Brain (organoid and tissue), 16 donors: ENCODE measurements at places on chromosomes 3 and 15. TPM values are rescaled to one million over a fixed set of nuclear protein-coding genes. Genes with fewer than 3 reads are reported as not detected.

DNA sequence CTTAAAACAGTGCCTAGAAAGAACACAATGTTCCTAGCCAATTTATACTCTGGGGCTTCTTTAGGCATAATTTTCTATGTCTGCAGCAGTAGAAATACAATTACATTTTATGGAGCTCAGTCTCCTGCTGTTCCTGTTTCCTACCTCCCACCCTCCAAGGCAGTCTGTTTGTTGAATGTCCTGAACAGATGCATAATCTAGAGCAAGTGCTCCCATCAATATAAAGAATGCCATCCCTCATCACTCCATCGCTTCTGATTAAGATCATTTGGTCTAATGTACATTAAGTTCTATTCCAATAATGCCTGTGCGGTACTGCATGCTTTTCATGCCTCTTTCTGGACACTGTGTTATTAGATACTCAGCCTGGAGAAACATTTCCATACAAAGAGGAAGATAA is 869.8 kb upstream of the CFAP20DC start:
- DNase-seq: no peak

MRAS gene
- 57.0 TPM for polyA plus RNA-seq

- no peak for DNase-seq
These were observed 3.2 kb upstream of the BCL2L10 start for GRCh38 chr15:52115598-52116427.

DNA sequence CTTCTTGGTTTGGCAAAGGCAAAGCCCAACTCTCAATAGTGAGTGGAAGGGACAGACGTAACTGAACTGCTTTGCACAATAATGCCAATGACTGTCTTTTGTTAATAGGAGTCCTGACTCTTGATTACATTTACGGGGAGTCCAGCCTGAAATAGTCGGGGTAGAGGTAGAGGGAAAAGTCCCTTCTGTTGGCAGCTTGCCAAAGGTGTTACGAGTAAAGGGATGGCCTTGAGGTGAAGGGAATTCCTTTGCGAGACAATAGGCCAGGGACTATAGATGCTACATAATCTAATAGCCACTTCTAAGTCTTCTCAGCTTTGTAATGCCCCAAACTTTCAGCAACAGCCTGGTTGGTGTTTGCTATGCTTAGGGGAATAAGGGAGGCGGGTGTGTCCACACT is 2.2 kb upstream of the SENP2 start:
- no peak for DNase-seq

DNA sequence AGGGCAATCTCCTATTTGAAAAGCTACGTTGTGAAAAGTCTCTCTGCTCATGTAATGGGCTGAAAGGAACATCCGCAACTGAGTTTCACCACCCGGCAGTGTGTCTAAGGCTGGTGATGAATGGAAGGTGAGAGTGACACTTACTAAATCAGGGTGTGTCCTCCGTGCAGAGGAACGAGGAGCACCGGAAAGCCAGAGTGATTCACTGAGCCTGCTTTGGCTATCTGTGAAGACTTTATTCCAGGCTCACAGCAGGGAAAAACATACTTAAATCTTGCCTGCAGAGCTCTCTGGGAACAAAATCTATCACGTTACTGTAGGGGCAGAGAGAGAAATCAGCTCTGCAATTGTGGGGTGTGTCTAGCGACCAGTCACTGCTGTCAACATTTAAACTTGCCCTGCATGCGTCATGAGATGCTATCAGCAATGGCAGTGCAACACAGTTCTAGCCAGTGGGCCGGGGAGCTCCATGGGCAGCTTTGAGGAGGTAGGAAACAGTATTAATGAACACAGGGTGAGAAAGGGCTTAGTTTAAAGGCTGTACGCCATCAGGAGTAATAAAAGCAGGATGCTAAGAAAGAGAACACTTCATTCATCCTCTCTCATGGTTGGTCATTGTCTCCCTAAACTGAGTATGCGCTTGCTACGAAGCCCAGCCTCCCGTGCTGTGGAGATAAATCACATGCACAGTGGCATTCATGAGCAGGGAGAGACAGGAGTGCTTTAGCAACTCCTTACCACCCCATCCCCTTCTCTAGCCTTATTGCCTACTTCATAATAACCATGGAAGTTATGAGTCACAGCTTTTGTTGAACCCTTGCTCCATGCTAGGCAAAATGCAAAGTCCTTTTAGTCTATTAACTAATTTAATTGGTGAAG is 542.7 kb upstream of the ADAMTS9 start:
- DNase-seq: peak; percentile 12

HYAL3 gene
- 4.2 TPM for polyA plus RNA-seq

DNA sequence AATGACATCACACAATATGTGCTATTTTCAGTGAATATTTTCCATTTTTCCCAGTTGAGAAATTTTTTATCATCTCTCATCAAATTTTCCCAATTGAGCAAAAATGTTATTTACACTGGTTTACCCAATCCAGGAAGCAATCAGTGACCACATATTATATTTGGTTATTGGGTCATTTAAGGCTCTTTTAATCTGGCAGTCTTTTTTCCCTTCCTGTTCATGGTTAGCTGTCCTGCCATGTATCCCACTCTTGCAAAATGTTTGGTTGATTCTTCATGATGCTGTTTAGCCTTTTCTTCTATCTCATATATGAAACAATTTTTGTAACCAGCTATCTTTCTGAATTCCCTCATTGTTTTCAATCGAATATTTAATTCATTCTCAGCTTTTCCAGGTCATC is 626.0 kb downstream of the RBMS3 start:
- no peak for DNase-seq

PLA2G4E gene
- polyA plus RNA-seq: not detected

- DNase-seq: no peak
These were observed 160.5 kb downstream of the FNDC3B start for GRCh38 chr3:172199850-172200369.

GXYLT2 gene
- polyA plus RNA-seq: 0.88 TPM

- DNase-seq: no peak
These were observed 669.9 kb upstream of the CCDC54 start for GRCh38 chr3:106707347-106707746.

DNA sequence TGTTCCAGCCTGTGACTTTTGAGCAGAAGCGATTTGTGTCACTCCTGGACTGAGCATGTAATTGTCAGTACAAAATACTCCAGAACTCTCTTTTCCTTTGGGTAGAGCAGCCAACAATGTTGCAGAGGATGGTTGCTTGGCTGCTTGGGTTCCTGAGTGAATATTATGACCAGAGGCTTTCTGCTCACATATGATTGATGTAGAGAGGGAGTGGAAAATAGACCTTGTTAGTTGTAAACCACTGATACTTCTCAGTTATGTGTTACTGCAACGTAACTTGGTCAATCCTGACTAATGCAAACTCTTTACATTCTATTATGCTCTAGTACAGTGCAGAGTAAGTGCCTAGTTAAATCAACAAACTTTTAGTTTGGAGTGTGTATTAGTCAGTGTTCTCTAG is 322.6 kb upstream of the KCNH8 start:
- DNase-seq: no peak

- DNase-seq: peak; percentile 99
These were observed 90.2 kb downstream of the CERS3 start for GRCh38 chr15:100438570-100438969.

DNA sequence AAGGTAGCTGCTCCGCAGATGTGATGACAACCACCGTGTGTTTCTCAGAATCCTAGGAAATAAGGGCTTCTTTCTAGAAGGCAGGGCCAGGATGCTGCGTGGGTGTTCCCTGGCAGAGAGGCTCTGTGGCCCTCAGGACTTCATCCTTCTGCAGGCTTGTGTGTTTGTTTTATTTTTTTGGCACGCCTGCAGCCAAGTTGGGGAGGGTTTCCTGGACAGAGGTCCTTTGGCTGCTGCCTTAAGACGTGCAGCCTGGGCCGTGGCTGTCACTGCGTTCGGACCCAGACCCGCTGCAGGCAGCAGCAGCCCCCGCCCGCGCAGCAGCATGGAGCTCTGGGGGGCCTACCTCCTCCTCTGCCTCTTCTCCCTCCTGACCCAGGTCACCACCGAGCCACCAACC is at the start of gene CLEC3B:
CLEC3B (plus strand) TSS at position 266 of the 400 bp plus-strand sequence; CDS start at position 326, 60 bp downstream.
- no peak for DNase-seq

A4GNT gene
- polyA plus RNA-seq: not detected

SLC24A5 gene
- polyA plus RNA-seq: not detected

DNA sequence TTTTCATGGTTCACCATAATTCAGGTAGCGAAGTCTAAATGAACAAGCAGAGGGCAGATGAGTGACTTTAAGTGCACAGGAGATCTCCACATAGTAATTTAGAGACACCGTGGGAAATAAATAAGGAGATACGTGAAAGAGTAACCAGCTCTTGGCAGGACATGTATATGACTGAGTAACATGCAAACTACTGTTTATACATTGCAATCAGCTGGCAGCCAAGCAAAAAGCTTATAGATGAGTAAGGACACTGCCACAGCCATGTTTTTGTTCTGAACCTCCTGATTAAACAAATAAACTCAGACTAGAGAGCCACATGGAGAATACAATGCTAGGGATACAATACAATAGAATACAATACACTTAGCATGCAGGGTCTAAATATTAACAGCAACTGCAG is 252.4 kb downstream of the FHIT start:
- DNase-seq: no peak

GRCh38 chr3:36215241-36215640 is 165.1 kb upstream of the STAC start:
- DNase-seq: no peak

DNA sequence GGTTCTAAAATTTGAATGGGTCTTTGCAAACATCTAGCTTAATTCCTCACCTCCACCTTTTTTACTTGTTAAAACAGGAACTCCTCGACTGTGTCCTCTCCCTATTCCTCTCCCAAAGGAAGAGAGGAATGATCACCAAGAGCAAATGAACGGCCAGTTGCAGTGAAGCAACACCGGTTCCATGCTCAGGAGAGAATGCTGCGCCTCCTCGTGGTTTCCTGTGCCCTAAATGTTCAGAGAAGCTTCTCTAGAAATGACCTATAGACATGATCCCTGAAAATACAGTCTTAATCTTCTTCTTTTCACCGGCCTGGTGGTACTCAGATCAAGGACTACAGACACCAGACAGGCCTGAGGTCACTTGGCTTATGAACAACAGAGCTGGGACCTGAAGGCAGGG is 65.1 kb upstream of the GUCA1C start:
- DNase-seq: no peak

SHC4 gene
- polyA plus RNA-seq: 0.78 TPM

DNA sequence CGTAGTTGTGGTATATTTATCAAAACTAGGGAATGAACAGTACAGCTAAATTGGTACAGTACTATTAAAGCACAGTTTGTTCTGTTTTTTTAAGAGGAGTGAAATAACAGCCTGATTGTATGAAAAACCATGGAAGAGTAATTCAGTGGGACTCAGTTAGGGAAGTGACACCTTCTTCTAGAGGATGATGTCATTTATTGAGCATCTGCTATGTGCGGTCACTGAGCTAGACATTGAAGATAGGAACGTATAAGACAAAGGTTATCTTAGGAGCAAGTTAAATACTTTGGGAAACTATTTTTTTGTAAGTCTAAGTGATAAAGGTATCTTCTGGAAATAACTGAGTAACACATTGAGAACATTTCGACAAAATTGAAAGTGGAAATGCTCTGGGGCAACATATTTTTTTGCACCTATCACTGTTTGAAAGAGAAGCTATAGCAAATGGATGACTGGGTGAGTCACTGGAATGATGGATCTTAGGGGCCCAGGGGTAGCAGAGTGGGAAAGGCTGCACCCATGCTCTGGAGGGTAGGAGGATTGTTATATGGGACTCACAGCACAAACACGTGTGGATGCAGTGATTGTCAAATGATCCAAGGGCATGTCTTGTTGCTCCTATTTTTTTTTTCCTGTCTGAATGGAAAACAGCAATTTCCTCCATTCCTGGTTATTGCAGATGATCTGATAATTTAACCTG is 43.0 kb downstream of the OXNAD1 start:
- no peak for DNase-seq

DNA sequence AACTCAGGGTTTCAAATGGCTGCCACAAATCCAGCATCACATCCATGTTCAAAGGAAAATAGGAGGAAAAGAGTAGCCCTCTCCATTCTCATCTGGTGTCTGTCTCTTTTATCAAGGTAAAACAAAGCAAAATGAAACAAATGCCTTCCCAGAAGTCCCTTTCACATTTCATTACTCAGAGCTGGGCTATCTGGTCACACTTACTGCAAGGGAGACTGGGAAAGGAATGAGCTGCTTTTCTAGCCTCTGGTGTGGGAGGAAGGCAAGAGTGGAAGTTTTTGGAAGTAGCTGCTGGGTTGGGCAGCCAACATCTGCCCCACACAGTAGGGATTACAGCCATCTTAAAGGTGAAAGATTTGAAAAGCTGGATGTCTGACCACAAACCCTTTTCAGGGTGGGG is 51.8 kb downstream of the KLF15 start:
- no peak for DNase-seq

MFN1 gene
- 6.7 TPM for polyA plus RNA-seq
